CD8-positive, alpha-beta memory T cell (primary cell): ENCODE measurements at places on chromosomes 7 and 10. TPM values are rescaled to one million over a fixed set of nuclear protein-coding genes. Genes with fewer than 3 reads are reported as not detected.

DNA sequence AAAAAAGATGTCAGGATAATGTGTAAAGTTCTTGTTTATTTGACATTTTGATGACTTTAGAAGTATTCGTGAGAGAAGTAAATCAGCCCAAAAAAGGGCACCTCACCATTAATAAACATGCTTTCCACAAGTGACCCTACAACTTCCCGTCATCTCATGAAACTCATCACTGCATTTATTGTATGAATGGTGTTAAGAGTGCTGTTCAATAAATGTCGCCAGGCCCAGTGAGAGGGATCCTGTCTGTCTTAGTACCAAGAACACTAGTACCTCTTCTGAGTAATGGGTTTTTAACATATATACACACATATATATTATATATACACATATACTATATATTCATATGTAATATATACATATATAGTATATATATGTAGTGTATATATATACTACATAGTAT, 61.9 kb downstream of the TMEM26 start:
- no peak for DNase-seq

Gene CDNF
- 0.96 TPM for total RNA-seq

GRCh38 chr7:70704831-70705346, 427.1 kb upstream of the GALNT17 start:
- DNase-seq: no peak

- no peak for DNase-seq
Observed at GRCh38 chr7:118003476-118003875, 130.2 kb upstream of the CTTNBP2 start.

DNA sequence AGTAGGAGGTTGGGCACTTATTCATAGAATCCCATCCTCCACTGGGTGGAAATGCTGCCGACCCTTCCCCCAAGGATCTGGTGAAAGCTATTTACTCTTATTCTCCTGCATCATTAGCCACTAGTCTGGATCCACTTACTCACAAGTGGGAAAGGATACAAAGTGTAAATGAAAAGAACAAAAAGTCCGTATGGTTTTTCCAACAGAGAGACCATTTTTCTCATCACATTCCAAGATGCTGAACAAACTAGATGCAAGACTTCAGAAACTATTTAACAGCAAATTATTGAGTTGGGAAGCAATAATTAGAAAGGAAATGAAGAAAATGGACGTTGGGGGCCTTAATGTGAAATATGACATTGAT, 242.4 kb upstream of the GLI3 start:
- no peak for DNase-seq
